Muscle of arm (tissue), 14 donors: ENCODE measurements at places on chromosomes 1 and 21.
A peak's percentile ranks its signal among the peaks of the same experiment; 100 is the strongest.

DNA sequence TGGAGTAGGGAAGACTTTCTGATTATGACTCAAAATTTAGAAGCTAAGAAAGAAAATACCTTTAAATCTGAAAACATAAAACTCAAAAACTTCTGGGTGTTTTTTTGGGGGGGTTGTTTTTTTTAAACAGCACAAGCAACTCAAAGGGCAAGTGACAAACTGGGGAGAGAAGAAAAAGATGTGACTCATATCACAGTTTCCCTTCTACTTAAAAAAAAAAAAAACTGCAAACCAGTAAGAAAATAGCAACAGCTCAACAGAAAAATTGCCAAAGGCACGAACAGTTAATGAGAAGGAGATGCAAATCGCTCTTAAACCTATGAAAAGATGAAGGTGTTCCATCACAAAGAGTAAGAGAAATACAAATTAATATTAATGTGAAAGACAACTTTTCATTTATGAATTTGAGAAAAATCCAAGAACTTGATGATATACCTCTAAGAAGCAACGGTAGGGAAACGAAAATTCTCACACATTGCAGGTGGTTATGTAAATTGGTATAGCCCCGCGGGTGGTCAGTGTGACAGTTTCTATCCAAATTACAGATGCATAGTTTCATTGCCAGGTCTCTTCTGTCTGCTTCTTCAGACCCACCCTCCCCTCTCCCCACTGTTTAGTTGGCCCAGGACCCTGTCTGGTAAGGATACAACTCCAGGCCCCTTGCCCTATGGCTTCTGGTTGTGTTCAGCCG lies 9.0 kb downstream of the IFNAR2 start:
- DNase-seq = no peak

GRCh38 chr1:74548961-74549750 lies 36.7 kb upstream of the LRRC53 start:
- no peak for DNase-seq

DNA sequence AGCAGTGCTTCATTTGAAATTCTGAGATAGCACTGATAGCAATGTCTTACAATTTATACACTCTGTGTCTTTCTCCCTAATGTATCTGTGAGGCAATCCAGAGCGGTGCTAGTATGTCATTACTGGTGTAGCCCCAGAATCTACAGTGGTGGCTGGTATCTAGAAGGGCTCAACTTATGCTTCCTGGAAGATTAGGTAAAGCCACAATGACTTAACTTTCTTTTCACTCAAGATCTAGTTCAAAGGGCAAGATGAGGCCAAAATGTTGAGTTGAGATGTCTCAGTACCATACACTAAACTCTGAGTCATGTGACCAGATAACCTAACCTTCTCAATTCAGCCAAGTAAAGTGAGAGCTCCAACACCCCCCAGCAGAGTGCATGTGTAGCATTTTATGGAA lies 77.5 kb downstream of the PAPPA2 start:
- DNase-seq = no peak

DNA sequence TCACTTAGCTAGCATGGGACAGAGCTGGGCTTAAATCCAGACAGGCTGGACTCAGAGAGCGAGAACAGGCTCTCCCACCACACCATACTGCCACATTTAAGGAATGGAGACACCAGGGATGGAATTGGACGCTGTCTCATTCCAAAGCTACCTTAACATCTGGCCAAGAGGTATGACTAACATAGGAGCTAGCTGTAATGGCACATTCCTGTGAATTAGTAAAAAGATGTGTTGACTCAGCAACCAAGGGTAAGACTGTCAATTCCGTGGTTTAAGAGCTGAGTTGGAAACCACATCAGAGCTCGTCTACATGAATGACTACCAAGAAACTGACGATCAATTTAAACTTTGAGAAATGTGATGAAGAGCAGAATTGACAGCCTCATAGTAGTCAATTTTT lies 8.3 kb upstream of the TNFRSF9 start:
- DNase-seq = no peak

GRCh38 chr1:48701445-48701844 lies 75.2 kb downstream of the BEND5 start:
- no peak for DNase-seq

GRCh38 chr21:35019631-35020032 lies 29.5 kb downstream of the RUNX1 start:
- DNase-seq = no peak

DNA sequence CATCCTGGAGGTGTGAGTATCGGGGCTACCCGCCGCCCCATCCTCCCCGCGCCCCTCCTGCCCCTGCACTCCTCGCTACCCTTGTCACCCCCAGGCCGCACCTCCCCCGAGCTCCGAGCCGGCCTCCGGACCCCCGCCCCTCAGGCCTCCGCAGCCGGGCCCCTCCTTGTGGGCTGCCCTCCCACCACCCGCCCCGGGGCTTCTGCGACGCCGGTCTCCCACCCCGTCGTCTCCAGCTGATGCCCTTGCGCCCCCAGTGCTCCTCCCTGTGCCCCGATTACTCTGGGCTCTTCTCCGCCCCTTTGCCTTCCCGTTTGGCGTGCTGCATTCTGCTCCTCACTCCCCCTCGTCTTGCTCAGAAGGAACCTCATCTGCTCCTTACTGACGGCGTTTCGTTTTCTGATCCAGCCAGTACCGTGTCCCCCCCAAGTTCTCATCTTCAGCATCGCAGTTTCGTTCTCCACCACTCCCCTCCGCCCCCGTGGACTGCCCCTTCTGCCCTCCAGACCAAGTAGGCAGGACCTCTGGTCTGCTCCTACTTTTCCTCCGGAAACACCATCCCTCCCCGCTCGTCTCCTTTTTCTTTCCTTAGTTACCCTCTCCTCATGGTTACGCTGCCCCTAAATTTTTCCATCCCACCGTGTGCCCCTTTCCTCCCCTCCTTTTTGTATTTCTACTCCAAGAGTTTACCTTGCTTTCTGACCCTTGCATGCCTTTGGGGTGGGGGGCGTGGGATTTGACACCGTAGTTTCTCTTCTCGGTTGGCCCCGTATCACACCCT lies 841 bp downstream of the SNX27 start:
- DNase-seq = peak; percentile 52

DNA sequence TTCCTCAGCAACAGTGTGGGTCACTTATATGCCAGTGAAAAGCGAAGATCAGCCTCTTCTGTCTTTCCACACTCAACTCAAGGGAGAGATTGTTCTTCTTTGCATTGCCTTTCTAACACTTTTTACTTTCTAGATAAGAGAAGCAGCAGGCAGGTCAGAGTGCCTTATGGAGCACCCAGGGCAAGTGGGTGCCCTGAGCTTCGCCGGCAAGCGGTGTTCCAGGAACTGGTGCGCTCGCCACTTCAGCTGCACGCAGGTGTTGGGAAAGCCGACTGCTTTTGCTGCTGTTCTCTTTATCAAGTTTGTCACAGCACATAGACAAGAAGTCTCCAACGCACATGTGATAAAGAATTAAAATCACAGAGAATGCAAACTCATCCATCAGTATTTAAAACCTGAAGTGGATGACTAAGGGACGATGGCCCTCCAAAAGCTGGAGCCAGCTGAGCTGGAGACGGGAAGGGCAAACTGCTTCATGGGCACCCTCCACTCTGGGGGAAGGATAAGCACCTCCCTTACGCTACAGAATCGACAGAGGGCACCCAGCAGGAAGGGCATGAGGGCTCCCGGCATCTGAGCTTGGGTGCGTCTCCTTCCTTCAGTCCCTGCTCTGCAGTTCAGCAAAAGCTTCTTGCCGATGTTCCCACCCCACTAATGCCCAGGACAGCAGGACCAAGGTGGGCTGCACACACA lies 20.7 kb downstream of the UBE2G2 start:
- DNase-seq = no peak

- DNase-seq = no peak
Measured at GRCh38 chr1:187415065-187415464, 586.3 kb downstream of the PLA2G4A start.

DNA sequence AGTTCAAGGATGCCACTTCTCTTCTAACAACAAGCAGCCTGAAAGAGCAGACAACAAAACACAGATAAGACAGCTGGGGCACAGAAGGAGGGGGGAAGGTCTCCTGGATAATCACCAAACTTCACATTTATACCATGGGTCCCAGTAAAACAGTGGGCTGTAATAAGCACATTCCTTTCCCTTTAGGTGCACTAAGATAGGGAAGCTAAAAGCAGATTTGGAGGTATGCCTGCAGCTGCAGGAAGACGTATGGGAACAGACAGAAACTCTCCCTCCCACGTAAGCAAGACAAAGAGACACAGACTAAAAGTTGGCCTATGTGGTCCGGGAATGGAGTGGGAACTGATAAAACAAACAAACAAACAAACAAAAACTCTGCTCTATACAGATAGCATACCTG lies 612.1 kb downstream of the MRPL39 start:
- peak; percentile 6 for DNase-seq

DNA sequence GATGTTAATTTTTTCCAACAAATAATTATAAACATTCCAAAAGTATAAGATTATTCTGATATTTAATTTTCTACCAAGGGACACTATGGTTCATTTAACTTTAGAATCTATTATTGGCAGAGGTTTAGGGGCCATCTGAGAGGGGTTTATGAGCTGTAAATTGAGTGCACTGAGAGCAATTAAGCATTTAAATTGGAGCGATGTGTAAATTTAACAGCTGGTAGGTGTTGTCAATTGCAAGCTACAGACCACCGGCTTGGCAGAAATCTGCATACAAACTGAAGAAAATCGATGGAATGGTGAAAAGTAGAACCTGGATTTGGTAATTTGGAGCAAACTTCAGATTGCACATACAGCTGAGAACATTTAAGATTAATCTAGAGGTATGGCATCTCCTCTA lies 55.8 kb upstream of the MTF2 start:
- DNase-seq = no peak

DNA sequence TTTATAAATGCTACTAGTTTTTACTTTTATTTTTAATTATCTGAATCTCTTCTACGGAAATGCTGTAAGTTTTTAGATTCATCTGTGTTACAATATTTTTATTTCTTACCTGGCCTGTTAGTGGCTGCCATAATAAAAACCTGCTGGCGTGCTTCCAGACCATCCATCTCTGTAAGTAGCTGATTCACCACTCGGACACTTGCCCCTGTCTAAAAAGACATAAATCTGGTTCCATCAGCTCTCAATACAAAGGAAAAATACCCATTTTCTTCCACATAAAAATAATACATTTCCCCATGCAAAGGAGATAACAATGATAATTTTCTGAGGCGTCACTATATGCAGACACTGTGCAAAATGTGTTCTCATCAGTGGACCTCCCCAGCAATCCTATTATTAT lies 62.0 kb downstream of the NVL start:
- no peak for DNase-seq

DNA sequence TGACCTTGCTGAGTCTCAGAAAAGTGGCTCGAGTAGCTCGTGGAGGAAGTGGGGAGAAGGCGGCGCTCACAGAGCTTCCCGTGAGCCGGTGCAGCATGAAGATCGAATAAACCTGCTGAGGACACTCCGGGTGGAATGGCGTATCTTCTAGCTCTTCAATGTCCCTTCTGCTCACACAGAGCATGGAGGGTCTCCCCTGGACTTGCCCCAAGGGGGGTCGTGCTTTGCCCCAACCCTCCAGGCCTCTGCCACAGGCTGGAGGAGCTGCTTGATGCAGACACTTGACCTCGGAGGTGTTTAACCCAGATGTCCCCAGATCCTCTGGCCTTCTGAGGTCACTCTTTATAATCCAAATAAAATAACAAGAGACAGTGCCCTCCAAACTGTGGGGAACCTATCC lies 2.2 kb upstream of the KRTAP10-12 start:
- DNase-seq = no peak

DNA sequence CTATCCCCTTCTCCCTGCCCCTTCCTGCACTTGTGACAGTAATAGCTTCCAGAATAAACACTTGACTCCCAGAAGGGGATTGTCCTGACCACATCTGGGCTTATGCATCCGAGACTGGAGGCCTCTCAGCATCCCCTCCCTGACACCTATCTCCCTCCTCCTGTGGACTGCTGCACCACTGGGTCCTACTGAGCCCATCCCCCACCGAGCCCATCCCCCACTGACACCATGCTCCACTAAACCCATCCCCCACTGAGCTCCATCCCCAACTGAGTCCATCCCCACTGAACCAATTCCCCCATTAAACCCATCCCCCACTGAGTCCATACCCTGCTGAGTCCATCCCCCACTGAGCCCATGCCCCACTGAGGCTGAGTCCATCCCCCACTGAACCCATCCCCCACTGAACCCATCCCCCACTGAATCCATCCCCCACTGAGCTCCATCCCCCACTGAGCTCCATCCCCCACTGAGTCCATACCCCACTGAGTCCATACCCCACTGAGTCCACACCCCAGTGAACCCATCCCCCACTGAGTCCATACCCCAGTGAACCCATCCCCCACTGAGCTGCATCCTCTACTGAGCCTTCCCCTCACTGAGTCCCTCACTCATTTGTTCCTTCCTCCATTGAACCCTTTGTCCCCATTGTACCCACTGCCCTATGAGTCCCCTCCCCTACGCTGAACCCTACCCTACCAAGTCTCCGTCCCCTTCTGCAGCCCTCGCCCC lies 5.6 kb downstream of the PDZK1IP1 start:
- no peak for DNase-seq

DNA sequence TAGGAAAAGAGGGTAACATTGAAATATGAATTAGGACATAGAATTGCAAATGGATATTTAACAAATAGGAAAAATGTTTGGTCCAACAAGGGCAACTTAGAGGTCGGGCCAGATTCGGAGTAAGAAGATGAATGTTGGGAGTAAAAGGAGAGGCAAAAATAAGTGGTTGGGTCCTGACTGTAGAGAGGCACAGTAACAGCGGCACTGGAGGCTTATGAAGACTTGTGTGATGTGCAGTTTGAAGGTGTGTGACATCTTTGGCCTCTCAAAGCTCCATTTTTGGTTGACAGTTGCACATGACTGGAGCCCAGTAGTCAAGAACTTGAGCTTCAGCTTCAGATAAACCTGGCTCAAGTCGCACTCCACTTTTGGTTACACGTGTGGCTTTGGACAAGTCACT lies 109.9 kb upstream of the PAXBP1 start:
- DNase-seq = no peak

- no peak for DNase-seq
Measured at GRCh38 chr1:12528021-12528852, 89.8 kb downstream of the DHRS3 start.

DNA sequence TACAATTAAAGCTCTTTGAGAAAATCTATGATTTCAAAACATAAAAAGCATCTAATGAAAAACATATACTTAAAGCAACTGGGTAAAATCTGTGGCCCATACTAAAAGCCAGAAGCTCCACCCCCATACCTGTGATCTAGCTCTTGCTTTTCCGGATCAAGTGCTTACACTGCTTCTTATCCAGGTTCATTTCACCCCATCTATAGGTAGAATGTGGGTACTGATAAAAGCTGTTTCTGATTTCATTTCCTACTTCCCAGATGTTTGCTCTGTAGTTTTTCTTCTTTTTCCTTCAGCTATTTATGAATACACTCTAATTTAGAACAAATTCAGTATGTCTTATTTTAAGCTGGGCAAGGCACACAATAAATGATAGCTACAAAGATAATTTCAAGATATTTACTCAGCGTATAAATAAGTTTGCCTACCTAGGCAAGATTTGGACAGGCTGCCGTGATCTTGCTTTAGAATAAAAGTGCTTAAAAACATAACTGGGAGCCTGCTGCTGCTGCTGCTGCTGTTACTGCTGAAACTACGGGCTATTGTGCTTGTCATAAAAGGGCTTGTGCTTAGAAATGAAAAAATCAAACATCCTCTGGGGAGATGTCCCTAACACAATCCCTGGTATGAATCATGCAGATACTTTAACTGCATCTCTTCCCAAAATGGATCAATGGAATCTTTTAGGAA lies 2.1 kb downstream of the SIPA1L2 start:
- no peak for DNase-seq

- no peak for DNase-seq
Measured at GRCh38 chr1:198228925-198229324, 72.1 kb downstream of the NEK7 start.

GRCh38 chr21:26117324-26117971 lies 53.1 kb downstream of the APP start:
- DNase-seq = no peak

GRCh38 chr1:248800459-248800858 lies 25.3 kb downstream of the SH3BP5L start:
- DNase-seq = no peak
